ENCODE measurements at places on chromosomes 3 and 15. TPM values are rescaled to one million over a fixed set of nuclear protein-coding genes. Genes with fewer than 3 reads are reported as not detected.

GOLGA8G gene
- total RNA-seq, result not detected

KNG1 gene
- 0.07 TPM for total RNA-seq

LMCD1 gene
- total RNA-seq, result 71.6 TPM

SNX33 gene
- 17.1 TPM for total RNA-seq

NUP210 gene
- total RNA-seq, result 41.9 TPM

CLDN18 gene
- total RNA-seq, result not detected

FBXL2 gene
- total RNA-seq, result 8.0 TPM

DAZL gene
- not detected for total RNA-seq

CYP1A2 gene
- total RNA-seq, result not detected

TGM5 gene
- total RNA-seq, result not detected

TBL1XR1 gene
- total RNA-seq, result 19.1 TPM

AADACL2 gene
- not detected for total RNA-seq

GRIP2 gene
- 1.9 TPM for total RNA-seq

FANCD2OS gene
- total RNA-seq, result not detected

CEMIP gene
- 1.5 TPM for total RNA-seq

MKRN3 gene
- total RNA-seq, result 2.8 TPM

ARL14 gene
- 1.0 TPM for total RNA-seq

GOLGA8N gene
- total RNA-seq, result 1.3 TPM

CAMKV gene
- 0.40 TPM for total RNA-seq

UROC1 gene
- total RNA-seq, result not detected

GOLGA6C gene
- total RNA-seq, result not detected

XRN1 gene
- total RNA-seq, result 3.4 TPM

SLC22A14 gene
- total RNA-seq, result 0.03 TPM

NRROS gene
- total RNA-seq, result not detected
